ENCODE measurements at places on chromosomes 12 and 14.
A peak's percentile ranks its signal among the peaks of the same experiment; 100 is the strongest.

GRCh38 chr14:28303248-28303647, 463.3 kb upstream of the FOXG1 start:
- DNase-seq = no peak

DNA sequence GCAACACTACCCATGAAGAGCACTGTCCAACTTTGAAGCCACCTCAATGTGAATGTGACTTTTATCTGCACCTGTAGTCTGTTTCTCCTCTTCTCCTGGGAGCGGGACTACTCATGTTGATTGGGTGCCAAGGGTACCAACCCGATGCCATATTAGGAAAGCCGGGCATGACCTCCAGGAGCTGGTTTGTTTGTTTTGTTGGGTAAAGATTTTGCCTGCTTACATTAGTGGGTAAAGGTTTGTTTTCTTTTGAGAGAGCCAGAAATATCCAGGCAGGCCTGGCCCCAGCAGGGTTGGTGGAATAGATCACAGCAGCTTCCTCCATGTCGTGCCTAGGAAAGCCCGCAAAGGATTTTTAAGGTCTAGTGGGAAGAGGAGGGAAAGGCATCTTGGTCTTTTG, 19.7 kb upstream of the ITPK1 start:
- DNase-seq = no peak

- no peak for DNase-seq
Observed at GRCh38 chr12:8953773-8954402, 4.4 kb upstream of the M6PR start.

DNA sequence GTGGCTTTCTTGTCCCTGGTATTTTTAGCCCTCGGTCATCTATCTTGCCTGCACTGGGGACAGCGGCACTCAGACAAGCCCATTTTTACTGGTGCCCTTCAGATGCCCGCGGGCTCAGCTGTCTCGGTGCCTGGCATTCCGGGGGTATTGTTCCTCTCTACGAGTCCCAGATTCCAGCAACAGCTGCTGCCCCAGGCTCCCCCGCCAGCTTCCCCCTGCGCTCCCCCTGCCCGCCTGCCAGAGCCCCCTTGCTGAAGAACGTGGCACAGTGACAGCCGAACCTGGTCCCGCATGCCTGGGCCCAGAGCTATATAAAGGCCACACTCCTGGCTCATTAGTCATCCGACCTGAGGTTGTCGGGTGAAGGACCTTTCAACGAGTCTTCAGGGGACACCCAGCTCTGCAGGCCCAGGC, 10.9 kb upstream of the MYL2 start:
- peak; percentile 44 for DNase-seq

DNA sequence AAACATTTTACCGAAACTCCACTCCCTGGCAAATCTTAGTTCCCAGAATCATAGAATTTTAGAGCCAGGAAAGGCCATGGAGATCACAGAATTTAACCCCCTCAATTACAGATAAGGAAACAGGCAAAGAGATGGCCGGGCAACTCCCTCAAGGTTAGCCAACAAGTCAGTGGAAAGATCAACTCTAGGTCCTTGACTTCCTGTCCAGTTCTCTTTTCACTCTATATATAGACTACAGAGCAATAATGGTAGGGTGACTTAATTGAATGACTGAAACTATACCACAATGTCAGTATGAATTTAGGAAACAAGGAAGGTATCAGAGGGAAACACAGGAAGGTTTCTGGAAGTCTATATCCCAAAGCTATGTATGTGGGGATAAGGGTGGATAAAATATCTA, 11.6 kb downstream of the OXA1L start:
- no peak for DNase-seq

- no peak for DNase-seq
Observed at GRCh38 chr12:14654416-14654815, 42.0 kb downstream of the GUCY2C start.

- DNase-seq = no peak
Observed at GRCh38 chr12:57477710-57478681, 1.7 kb downstream of the ARHGAP9 start.

DNA sequence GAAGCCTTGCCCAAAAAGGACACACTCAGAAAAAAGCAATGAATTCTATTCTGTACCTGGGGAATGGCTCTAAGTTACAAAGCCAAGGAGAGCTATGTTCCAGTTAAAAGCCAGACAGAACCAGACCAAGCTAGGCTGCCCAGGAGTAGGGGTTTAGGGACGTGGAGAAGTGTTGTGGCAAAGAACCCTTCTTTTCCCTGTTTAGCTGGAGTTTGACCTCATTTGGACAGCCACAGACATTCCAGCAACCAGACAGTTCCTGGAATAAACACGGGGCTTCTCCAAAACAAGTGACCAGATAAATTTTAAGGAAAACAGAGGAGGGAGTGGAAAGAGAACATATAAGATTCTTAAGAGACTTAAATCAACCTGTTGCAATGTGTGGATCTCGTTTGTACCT, 62.3 kb downstream of the GCH1 start:
- no peak for DNase-seq
